ENCODE measurements at places on chromosomes 7 and 10.

DNA sequence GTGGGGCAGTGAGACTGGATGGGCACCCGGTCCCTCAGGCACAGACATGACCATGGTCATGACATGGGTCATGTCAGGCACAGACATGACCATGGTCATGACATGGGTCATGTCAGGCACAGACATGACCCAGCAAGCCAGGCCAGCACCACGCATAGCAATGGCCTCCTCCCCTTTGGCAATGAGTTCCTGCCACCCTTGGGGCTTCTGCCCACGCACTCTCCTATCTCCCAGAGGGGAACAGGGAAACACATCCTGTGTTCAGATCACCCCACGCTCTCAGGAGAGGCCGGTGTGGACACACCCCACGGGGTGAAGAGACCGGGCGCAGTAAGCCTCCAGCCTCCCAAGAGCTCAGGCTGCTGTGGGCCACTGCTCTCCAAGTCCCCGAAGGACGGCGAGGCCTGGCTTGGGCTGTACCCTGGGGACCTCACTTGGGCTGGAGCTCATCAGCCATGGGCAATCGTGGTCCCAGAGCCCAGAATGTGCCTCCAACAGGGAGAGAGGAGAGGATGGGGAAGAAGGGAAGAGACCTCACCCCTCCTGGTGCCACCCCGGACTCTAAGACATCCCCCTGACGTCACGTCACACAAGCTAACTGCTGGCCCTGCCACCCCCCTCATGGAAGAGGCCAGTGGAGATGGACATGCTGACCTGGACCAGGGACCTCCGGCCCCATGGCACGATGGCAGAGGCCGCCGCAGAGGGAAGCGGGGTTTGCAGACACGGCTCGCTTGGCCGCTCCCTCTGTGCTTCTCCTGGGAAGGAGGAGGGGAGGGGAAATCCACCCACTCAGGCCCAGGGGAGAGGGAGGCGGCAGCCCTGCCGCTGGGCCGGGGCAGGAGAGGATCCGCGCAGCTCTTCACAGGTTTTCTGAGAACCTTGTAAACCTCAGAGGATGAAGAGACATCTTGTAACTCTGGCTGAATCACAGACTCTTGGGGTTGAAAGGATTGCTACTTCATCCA lies 269.6 kb downstream of the ELFN1 start:
- no peak for DNase-seq

GRCh38 chr10:12042409-12042796 lies 206 bp downstream of the UPF2 start:
- DNase-seq = peak; percentile 40

GRCh38 chr7:24732646-24733413 lies 24.4 kb downstream of the GSDME start:
- DNase-seq = no peak

GRCh38 chr7:70271617-70272081 lies 673.4 kb downstream of the AUTS2 start:
- no peak for DNase-seq

GRCh38 chr10:131267814-131268095 lies 43.8 kb downstream of the TCERG1L start:
- DNase-seq = no peak

GRCh38 chr10:60212195-60212594 lies 177.5 kb downstream of the ANK3 start:
- no peak for DNase-seq
